ENCODE measurements at places on chromosomes 6 and 20.

GRCh38 chr6:105204768-105205167 lies 25.0 kb upstream of the POPDC3 start:
- no peak for DNase-seq
- no peak overlapping the region for H3K27ac ChIP-seq
- H3K27me3 ChIP-seq, result no peaks in the 10 kb centered on the region
- H3K36me3 ChIP-seq, result no peaks in the 10 kb centered on the region

GRCh38 chr20:10832141-10832540 lies 158.3 kb upstream of the JAG1 start:
- no peak overlapping the region for H3K27ac ChIP-seq
- peak; percentile 15 for DNase-seq
- H3K36me3 ChIP-seq, result no peaks in the 10 kb centered on the region
- no peak overlapping the region for H3K4me3 ChIP-seq
- no peaks in the 10 kb centered on the region for H3K4me1 ChIP-seq
- peaks cover 26% of the 10 kb centered on the region for H3K27me3 ChIP-seq

GRCh38 chr6:43736844-43737243 lies 33.2 kb upstream of the VEGFA start:
- H3K27ac ChIP-seq, result no peak overlapping the region
- no peaks in the 10 kb centered on the region for H3K36me3 ChIP-seq
- no peaks in the 10 kb centered on the region for H3K4me1 ChIP-seq
- no peaks in the 10 kb centered on the region for H3K27me3 ChIP-seq
- DNase-seq, result no peak

DNA sequence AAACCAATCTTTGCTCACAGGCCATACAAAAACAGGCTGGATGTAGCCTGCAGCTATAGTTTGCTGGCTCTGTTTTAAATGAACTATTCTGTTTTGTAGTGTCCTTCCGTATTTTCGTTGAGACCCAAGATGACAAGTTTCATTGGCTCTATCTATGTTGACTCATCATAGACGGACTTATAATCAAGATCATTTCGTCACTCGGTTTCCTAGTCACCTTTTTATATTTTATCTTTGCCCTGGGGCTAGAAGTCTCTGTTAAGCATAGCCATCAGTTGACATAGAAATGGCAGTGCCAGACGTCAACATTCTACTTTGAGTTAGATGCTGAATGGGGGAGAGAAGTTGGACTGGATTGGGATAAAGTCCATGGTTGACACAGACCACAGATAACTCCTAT lies 4.8 kb downstream of the PLEKHG1 start:
- no peak for DNase-seq
- peaks cover 67% of the 10 kb centered on the region for H3K27me3 ChIP-seq
- H3K27ac ChIP-seq, result no peak overlapping the region
- H3K36me3 ChIP-seq, result no peaks in the 10 kb centered on the region
- H3K4me1 ChIP-seq, result no peaks in the 10 kb centered on the region
- no peak overlapping the region for H3K4me3 ChIP-seq

- DNase-seq, result no peak
- H3K4me3 ChIP-seq, result no peak overlapping the region
- 0 out of 2 replicates have a peak, but pooled peaks cover 3% of the 10 kb centered on the region for H3K36me3 ChIP-seq
- H3K27ac ChIP-seq, result no peak overlapping the region
- H3K4me1 ChIP-seq, result no peaks in the 10 kb centered on the region
These were observed 66.7 kb downstream of the SMAP1 start for GRCh38 chr6:70734381-70734780.

- H3K27ac ChIP-seq, result peak overlapping the region; percentile 46
- no peaks in the 10 kb centered on the region for H3K36me3 ChIP-seq
- DNase-seq, result peak; percentile 66
- H3K4me1 ChIP-seq, result peaks cover 52% of the 10 kb centered on the region
These were observed 7.3 kb upstream of the TGM2 start for GRCh38 chr20:38172408-38172807.

- no peak overlapping the region for H3K4me3 ChIP-seq
- H3K27me3 ChIP-seq, result no peaks in the 10 kb centered on the region
- H3K36me3 ChIP-seq, result no peaks in the 10 kb centered on the region
- peaks cover 25% of the 10 kb centered on the region for H3K4me1 ChIP-seq
- no peak for DNase-seq
- no peak overlapping the region for H3K27ac ChIP-seq
These were observed 64.2 kb downstream of the RNF182 start for GRCh38 chr6:13988908-13989307.

GRCh38 chr6:42390228-42390934 lies 61.3 kb downstream of the TRERF1 start:
- H3K27ac ChIP-seq, result no peak overlapping the region
- H3K4me1 ChIP-seq, result no peaks in the 10 kb centered on the region
- no peaks in the 10 kb centered on the region for H3K27me3 ChIP-seq
- no peak for DNase-seq
- H3K36me3 ChIP-seq, result no peaks in the 10 kb centered on the region
- H3K4me3 ChIP-seq, result no peak overlapping the region

DNA sequence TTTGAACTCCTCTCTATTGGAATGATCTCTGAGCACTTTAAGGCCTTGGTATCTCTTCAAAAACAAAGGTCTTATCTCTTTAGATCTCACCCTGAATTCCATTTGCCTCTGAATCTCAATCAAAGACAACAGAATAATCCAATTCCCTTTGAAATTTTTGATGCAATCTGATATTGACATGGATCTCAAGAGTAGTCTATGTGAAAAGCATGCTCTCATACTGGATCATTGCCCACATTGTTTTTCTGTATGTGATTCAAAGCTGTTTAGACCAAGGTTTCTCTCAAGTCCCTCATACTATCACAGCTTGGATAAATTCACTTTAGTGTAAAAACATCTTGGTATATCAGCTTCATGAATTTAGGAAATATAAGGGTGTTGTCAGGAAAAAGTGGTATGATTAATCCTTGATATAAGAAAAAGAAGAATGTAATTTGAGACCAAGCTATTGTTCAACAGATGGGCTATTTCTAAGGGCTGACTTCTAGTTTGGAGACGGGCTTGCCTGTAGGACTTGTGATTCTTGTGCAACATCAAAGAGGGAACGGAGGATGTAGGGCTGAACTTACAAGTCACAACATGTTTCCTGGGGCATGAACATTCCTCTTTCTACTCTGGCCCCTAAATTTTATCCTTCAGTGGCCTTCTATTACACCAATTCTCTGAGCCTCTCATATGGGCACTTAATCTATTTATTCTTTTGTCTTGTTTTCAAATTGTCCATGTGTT lies 77.9 kb upstream of the CITED2 start:
- DNase-seq, result peak; percentile 26
- H3K4me3 ChIP-seq, result no peak overlapping the region
- H3K36me3 ChIP-seq, result no peaks in the 10 kb centered on the region
- no peak overlapping the region for H3K27ac ChIP-seq
- H3K4me1 ChIP-seq, result peaks cover 11% of the 10 kb centered on the region
- H3K27me3 ChIP-seq, result no peaks in the 10 kb centered on the region

GRCh38 chr20:5001174-5002076 lies at the start of gene SLC23A2:
Gene SLC23A2, minus strand, starts transcription at chr20:5001510. Its CDS starts 68,948 bp downstream, at chr20:4932562.
- H3K4me1 ChIP-seq, result no peaks in the 10 kb centered on the region
- no peak within 1 kb of the TSS for H3K27ac ChIP-seq
- H3K36me3 ChIP-seq, result no peaks in the 10 kb centered on the region
- peak within 1 kb of the TSS; percentile 78 for H3K4me3 ChIP-seq
- no peaks in the 10 kb centered on the region for H3K27me3 ChIP-seq
- peak; percentile 63 for DNase-seq

DNA sequence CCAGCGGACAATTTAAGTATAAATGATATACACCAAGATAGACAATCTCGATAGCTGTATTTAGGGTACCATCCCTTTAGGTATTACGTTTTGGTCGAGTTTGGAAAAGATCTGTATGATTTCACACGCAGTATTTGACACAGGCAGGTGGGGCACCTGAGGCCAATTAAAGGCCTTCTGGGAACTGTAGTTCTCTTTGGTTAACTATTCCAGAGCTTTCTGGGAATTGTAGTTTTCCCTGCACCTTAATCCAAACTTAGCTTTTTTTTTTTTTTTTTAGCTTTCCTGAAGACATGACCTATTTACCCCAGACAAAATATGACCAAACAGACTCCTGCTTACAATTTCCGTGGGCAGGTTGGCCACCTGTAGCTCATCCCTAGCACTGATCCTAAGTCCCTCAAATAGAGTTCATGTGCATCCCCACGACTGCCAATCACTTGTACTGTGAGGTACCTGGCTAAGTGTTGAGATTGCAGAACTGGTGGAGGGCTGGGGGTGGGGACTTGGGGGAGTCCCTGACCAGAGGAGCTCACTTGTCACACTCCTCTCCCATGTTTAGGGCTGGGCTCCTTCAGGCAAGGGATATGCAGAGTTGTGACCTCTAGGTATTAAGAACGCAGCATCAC lies 999 bp upstream of the EHMT2 start:
- peak overlapping the region; percentile 88 for H3K4me3 ChIP-seq
- no peaks in the 10 kb centered on the region for H3K27me3 ChIP-seq
- DNase-seq, result peak; percentile 71
- peaks cover 10% of the 10 kb centered on the region for H3K4me1 ChIP-seq

DNA sequence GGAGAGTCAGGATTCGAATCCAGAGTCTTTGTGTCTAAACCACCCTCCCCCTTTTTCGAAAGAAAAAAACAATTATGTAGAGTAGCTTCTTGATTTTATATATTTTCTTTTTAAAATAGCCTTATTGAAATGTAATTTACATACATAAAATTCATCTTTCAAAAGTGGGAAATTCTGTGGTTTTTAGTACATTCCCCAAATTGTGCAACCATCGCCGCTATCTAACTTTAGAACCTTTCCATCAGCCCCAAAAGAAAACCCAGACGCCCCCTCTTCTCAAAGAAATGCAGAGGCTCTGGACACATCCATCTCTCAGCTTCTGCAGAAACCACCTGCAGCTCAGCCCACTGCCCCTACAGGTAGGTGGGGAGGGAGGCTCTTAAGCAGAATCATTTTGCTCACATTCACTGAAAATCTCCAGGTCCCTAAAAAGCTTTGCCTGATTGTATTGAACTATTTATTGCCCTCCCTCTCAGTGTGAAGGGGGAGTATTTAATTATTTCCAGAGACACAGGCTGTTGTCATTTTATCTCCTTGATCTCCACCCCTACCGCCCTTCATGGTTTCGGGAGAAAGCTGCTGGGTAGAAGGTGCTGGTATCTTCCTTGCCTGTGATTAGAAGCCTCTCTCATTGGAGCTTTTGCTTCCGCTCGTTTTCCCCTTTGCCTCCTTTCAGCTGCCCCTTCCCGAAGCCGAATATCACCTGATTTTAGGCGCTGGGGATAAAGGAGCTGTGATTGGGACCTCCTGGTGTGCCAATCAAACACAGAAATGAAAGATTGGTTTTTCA lies 68.7 kb upstream of the KCNG1 start:
- peaks cover 6% of the 10 kb centered on the region for H3K4me1 ChIP-seq
- no peak for DNase-seq
- H3K36me3 ChIP-seq, result no peaks in the 10 kb centered on the region

DNA sequence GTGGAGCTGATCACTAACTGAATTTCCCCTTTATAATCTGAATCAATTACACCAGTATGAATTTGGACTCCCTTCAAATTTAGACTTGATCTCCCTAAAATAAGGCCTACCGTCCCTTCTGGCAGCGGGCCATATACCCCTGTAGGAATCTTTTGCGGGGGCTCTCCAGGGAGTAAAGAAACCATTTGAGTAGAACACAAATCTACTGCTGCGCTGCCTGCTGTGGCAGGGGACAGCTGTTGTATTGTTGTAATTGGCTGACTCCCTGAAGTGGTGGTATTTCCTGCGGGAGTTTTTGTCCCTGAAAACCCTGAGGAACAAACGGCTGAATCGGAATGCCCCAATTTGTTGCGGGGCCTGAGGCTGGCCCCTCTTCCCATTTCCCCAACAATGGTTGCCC lies 16.0 kb upstream of the PTCRA start:
- no peaks in the 10 kb centered on the region for H3K36me3 ChIP-seq
- no peaks in the 10 kb centered on the region for H3K27me3 ChIP-seq
- H3K27ac ChIP-seq, result no peak overlapping the region
- no peaks in the 10 kb centered on the region for H3K4me1 ChIP-seq
- DNase-seq, result no peak
- H3K4me3 ChIP-seq, result no peak overlapping the region

- H3K4me1 ChIP-seq, result peaks cover 23% of the 10 kb centered on the region
- H3K27me3 ChIP-seq, result no peaks in the 10 kb centered on the region
- peak; percentile 84 for DNase-seq
- H3K4me3 ChIP-seq, result no peak overlapping the region
These were observed 69.7 kb upstream of the TOX2 start for GRCh38 chr20:43844778-43845614.

DNA sequence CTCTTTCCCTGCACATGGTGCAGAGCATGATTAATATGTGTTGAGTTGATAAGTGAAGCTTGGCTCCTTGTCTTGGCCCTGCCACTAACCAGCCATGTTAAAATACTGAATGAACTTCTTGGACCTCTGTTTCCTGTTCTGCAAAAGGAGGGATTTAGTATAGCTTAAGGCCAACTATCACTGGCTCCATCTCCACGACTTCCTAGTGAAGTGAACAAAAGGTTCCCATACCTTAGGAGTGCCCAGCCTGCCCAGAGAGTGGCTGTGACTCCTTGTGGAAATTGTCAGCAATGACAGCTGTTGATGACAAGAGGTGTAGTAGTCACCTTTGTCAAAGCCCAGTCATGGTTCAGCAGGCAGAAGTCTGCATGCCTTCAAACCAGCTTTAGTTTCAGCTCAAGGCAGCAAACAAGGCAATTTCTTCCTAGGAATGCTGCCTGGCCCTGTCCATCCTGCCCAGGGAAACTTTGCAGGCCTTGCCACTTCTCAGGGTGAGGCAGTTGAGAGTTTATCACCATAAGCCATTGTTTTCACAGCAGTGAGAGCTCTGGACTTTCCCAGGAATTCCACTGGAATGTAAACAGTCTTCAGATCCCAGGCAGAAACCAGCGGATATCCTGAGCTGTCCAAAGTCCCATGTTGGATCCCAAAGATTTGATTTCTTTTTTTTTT lies 169.7 kb upstream of the TNFAIP3 start:
- H3K36me3 ChIP-seq, result no peaks in the 10 kb centered on the region
- no peak overlapping the region for H3K27ac ChIP-seq
- H3K4me3 ChIP-seq, result no peak overlapping the region
- H3K4me1 ChIP-seq, result peaks cover 20% of the 10 kb centered on the region

DNA sequence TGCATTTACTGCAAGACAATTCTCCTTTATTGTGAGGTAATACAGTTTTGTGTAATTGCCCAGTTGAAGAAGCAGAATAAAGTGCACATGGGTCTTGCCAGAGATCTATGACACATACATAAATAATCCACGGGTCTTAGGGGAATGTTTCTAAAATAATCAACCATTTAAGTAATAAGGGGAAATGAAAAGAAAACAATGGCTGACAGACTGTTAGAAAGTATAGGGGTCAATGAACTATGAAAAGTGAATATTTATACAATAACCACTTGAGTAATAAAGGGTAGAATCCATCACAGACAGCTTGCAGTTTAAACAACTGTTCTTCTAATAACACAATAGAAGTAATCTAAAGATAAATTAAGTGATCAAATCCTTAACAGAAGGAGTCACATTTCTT lies 477.2 kb downstream of the EYS start:
- no peaks in the 10 kb centered on the region for H3K4me1 ChIP-seq
- H3K4me3 ChIP-seq, result no peak overlapping the region
- H3K27me3 ChIP-seq, result no peaks in the 10 kb centered on the region
- H3K36me3 ChIP-seq, result no peaks in the 10 kb centered on the region

- H3K27me3 ChIP-seq, result no peaks in the 10 kb centered on the region
- H3K27ac ChIP-seq, result no peak overlapping the region
- DNase-seq, result no peak
- H3K4me1 ChIP-seq, result no peaks in the 10 kb centered on the region
- H3K36me3 ChIP-seq, result no peaks in the 10 kb centered on the region
These were observed 9.1 kb upstream of the TJAP1 start for GRCh38 chr6:43468240-43468639.

All from GM23248 (cell line).